ENCODE measurements at places on chromosomes 1 and 21.
A peak's percentile ranks its signal among the peaks of the same experiment; 100 is the strongest.

DNA sequence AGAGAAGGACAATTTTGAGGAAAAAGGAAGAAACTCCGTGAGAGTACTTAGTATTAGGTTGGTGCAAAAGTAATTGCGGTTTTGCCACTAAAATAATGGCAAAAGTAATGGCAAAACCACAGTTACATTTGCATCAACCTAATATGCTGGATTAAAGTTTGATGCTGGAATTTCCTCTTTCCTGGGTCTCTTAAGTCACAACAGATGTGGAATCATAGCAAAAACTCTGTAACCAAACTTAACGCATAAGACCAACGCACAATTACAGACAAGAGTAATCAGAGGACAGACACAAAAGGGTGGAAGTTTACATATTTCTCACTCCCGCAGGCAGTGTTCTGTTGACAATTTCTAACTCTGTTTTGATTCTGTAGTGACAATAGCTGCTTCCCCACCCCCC is 182.4 kb downstream of the BACH1 start:
- no peak for DNase-seq

DNA sequence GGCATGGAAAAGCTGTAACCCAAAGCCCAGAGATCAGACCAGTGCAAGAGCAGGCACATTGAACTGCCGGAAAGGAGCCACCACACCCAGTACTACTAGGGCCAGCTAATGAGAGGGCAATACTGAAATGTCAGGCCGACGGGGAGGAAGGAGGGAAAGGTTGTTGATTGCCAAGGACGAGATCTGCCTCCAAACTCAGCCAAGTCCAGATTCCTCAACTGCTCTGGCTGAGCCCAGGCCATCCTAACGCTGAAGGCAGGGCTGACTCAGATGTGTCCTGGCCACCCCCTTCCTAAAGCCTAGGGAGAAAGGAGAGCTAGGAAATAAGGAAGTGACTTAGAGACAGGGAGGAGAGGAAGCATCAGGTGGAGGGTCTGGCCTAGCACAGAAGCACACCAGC is 42.1 kb upstream of the IPO9 start:
- DNase-seq: no peak

- DNase-seq: peak; percentile 47
Observed at GRCh38 chr21:35855484-35855883, 204.8 kb downstream of the SETD4 start.

DNA sequence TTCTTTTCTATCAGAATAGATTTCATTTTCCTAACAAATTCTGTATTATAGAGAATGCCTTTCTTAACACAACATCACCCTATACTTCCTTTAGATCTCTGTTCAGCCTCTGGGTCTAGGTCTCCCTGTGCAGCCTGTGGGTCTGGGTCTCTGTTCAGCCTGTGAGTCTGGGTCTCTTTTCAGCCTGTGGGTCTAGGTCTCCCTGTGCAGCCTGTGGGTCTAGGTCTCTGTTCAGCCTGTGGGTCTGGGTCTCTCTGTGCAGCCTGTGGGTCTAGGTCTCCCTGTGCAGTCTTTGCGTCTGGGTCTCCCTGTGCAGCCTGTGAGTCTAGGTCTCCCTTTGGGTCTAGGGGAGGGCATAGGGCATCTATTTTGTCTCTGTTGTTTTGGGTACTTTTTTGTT is 59.6 kb upstream of the DIP2A start:
- DNase-seq: no peak

DNA sequence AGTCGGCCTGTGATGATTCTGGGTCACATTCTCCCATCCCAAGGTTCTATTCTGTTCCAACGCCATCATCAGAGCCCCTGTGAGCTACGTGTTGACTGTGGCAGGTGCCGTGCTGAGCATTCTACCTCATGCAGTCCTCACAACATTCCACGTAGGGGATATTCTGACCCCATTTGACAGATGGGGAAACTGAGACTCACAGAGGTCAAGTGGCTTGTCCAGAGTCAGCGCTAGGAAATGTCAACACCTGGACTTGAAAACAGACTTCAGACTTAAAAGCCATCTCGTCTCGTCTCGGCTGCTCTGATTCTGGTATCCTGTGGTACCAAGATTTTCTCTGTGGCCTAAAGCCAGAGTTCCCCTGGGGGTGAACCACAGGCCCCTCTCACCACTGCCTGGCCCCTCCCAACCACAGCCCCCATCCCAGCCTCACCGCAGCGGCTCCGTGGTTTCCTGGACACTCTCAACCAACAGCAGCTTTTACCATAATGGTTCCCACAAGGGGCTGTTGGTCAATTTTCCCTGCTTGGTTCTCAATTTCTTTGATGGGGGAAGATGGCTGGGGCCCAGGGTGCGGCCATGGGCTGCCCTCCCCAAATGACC is 39.6 kb downstream of the SDC3 start:
- DNase-seq: no peak

DNA sequence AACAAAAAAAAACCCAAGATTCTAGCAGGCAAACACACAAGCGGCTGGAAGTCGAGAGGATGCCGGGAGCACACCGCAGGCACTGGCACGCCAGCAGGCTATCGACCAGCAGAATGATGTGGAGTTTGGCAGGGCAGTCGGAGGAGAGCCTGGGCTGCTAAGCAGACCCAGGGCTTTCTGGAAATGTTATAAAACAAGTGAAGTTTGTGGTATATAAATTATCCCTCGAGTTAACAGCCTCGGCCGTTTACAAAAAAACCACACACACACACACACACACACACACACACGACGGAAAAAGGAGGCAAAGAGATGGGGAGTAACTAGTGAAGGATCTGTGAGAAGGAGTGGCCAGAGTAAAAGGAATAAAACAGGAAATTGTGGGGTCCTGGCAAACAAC is 87.2 kb upstream of the IVNS1ABP start:
- DNase-seq: no peak

DNA sequence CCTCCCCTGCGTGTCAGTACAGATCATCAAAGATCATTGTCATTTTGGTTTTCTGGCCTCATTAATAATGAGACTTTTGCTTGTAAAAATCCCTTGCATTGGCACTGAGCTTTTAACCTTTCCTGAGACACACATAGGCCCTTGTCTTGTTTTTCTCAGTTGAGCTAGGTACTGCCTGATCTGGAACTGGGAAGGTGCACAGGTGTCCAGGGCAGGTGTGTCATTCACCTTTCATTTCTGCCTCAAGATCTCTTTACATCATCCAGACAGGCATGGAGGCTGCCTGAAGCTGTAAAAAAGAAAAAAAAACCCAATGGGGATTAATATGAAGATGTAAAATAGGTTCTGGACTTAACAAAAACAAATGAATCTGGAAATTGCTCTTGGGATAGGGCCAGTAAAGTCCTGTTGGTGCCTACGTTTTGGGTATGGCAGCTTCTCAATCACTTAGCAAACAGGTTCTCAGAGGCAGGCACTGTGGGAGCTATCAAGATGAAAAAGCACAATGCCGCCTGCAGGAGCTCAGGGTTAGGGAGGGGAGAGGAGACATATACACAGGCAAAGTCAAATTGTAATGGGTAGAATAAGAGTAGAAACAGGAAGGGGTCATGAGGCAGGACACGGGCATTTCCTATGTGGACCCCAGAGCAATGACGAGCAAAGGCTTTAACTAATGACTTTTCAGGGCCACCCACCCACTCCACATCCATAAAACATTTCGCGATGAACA is 1.0 kb upstream of the KCNC4 start:
- DNase-seq: no peak

Measured in inflammatory macrophage treated with lipopolysaccharide for 1 hour (primary cell).